ENCODE measurements at places on chromosomes 3 and 15.

DNA sequence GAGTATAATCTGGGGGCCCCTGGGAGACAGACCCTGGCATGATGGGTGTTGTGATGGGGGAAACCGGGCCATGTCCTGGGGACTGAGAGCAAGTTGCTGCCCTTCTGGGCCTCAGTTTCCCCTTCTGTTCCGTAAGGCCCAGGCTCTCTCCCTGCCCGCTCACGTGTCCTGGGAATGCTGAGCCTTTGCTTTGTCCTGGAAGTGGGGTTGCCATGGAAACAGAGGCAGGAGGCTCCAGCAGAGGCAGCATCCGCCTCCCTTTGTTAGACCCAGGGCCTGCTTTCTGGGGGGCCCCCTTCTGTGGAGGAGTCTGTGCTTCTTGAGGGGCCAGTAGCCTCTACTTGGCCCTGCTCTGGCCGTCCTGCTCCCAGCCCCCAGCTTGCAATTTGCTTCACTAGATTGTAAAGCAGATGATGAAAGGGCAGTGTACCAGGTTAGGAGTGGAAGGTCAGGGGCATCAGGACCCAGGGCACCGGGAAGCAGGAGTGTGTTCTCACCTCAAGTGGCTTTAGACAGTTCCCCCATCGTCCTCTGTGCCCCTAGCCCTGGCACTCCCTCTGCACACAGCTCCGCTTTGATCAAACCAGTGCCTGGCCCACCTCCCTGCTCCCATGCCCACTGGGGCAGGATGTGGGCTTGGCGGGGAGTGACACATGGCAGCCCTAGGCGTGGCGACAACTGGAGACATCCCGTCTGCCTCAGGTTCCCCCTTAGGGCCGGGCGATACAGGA is 105.6 kb downstream of the FBLN2 start:
- DNase-seq, result no peak

- no peak for DNase-seq
These were observed 248.4 kb downstream of the MYRIP start for GRCh38 chr3:40057786-40058185.

DNA sequence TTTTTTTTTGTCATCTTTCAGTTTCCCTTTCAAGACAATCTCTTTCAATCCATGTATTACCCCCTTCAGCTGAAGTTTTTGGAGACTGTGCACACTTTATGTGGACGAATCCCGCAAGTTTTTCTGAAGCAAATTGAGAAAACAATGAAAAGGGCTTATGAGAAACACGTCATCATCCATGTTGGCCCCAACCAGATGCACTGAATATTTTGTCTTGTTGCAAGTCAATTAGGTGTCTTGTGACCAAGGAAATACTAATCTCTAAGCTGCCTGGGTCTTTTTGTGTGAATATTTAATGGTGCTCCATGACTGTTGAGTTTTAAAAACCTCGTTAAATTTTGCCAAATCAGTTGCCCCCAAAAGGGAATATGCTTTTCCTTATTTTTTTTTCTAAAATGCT is 21.7 kb upstream of the PPP4R2 start:
- DNase-seq, result no peak

DNA sequence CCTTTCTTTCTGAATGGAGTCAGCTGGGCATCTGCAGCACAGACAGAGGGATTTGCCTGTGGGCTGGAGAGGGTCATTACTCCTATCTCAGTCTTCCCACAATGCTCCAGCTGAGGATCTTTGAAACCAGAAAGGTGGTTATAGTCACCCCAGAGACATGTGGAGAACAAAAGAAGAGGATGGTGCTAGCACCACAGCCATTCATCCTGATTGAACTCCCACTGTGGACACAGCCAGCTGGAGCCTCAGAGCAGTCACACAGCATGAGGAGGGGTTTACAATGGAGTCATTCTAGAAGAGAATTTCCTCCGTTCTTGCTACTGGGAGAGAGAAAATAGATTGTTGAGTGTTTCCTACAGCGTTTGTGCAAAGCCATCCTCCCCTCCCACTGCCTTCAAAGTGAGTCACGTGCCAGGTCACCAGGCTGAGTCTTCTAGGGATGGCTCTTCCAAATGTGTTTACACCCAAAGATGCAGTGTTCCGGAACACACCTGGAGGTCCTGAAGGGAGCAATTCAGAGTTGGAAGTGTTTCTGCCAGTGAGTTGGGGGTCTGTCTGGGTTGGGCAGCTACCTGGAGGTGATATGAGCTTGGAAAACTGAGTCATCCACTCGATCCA is 18.9 kb upstream of the GREM1 start:
- no peak for DNase-seq

DNA sequence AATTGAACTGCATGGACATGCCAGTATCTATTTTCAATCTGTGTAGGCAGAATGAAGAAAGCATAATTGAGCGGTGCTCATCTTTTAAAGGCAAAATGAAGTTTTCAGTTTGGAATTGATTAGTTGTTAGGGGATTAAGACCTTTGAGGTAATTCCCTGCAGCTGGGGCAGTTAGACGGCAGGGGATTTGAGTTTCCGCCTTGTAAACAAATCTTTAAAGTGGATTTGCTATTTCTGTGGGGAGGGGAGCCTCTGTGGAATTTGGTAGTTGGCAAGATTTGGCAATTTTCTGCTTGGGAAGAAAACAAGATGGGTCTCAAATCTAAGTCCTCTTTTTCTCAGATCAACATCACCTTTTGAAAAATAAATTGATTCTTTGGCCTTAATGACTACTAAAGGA is 212.5 kb upstream of the CNTN6 start:
- no peak for DNase-seq

DNA sequence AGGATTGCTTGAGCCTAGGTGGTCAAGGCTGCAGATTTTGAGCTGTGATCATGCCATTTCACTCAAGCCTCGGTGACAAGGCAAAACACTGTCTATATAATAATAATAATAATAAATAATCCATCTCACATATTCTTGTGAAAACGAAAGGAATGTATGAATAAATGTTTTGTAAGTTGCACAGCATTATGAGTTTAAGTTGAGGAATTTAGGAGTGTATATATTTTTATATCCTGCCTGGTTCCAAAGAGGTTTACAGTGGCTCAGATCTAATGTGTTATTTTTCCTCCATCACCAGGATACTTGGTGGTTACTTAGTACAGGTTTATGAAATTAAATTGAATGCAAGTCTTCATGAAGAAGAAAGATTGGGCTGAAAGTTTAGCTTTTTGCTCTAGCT is 77.2 kb downstream of the ATG7 start:
- DNase-seq, result no peak

DNA sequence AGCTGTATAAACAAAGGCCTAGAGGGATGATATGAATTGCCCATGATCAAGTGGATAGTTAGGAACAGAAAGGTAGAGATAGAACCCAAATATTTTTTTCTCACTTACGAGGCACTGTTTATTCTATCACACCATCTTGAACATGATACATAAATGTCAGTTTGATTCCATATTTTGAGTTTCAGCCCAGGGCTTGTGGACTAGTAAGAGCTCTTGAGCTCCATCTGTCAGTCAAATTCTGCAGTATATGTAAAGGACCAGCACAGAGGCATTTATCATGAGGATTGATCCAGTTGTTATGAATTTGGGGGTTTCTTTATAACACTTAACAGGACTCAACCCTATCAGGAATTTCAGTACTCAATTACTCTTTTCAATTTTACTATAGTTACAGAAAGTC is 4.8 kb downstream of the SLC27A2 start:
- no peak for DNase-seq

- no peak for DNase-seq
These were observed 444 bp upstream of the ABHD14A start for GRCh38 chr3:51974277-51974962.

- no peak for DNase-seq
These were observed 2.6 kb downstream of the PPM1M start for GRCh38 chr3:52248165-52248541.

GRCh38 chr15:58505581-58505980 is 73.8 kb downstream of the LIPC start:
- peak; percentile 31 for DNase-seq

Measured in fibroblast of skin of right quadriceps (primary cell).